ENCODE measurements at places on chromosomes 1 and 21.

GRCh38 chr1:186511761-186512637 lies 51.1 kb upstream of the PDC start:
- DNase-seq = no peak

DNA sequence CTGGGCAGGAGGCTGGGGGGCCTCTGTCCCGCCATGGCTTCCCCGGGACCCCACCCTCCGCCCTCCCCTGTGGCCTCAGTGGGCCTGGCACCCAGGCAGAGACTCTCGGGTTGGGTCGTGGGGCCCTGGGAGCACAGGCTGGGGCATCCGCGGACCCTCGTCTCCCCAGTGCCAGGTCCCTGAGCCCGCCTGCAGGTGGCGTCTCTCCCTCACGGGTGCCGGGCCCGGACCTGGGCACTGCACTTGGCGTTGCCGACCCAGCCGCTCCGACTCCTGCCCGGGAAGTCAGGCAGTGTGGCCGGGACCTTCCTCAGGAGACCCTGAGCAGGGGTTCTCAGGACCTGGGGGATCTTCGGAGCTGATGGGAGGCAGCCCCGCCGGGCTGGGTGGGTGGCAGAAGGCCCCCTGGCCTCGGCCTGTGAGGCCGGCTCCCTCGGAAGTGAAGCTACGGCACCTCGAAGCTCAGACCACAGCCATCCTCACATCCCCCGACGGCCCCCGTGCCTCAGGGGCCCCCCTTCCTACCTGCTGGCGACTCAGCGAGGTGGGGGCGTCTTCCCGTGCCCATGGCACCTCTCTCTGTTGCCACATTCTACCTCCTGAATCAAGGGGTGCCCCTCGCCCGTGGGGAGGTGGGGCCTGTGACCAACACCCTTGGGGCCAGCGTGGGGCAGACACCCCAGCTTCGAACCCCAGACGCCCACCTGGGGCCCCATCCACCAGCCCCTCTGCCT lies 6.4 kb upstream of the C1orf159 start:
- no peak for DNase-seq

DNA sequence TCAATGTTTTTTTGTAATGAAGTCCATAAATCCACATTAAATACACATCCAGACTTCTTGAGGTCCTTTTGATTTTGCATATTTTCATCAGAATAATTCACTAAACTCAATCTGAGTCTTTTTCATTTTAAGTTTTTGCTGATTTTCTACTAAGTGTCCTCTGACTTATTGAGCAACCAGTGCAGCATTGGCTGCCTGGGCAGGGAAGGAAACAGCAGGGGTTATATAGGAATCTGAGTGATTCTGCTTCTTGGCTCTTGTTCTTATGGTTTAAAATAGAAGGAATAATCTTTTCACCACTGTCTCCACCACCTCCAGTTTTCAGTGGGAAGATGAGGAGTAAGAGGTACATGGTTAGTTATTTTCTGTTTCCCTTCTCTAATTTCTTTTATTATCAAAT lies 88.4 kb downstream of the ST6GALNAC5 start:
- DNase-seq = no peak

GRCh38 chr1:40092241-40092640 lies 4.8 kb downstream of the PPT1 start:
- no peak for DNase-seq

DNA sequence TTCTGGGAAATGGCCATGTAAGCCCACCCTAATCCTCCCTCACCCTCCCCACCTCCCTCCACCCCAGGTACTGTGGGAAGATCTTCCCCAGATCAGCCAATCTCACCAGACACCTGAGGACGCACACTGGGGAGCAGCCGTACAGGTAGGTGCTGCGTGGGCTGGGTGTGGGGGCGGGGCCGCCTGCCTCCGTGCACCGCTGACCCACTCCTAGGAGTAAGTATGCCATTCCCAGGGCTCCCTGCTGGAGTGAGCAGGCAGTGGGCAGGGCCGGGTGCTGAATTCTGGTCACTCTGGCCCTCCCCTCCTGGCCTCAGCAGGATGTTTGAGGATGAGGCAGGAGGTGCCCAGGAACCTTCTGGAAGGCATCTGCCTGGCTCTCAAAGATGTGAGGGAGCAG lies 35.9 kb upstream of the ARHGEF16 start:
- DNase-seq = no peak

DNA sequence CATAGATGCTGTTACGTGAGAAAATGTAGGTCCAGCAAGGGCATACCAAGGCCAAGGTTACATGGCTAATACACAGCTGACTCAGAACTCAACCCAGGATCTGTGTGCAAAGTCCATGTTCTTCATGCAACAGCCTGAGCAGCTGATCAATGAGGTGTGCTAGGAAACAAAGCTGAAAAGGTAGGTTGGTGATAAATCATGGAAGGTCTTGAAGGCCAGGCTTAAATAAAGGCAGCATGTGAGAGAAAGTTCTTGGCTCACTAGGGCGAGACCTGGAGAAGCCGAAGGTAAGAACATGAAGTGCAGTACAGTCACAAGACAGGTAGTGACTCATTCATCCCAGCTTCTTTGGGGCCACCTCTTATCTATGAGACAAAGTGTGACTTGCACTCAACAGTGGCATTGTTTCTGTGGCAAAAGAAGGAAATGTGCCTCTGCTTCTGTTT lies 33.4 kb downstream of the TLR5 start:
- DNase-seq = no peak

DNA sequence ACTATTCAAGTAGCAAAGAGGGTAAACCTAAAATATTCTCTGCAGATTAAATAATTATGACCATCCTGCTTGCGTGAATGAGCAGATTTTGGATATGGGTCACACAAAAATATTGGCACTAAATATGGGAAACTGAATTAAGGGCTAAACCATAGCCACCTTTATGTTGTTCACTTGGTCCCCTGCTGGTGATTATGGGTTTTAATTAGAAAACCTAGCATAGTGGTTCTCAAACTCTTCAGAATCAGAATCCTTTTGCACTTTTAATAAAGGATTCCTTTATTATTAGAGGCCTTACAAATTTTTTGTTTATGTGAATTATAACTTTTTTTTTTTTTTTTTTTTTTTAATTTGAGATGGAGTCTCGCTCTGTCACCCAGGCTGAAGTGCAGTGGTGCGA lies 38.5 kb upstream of the ZNHIT6 start:
- no peak for DNase-seq

DNA sequence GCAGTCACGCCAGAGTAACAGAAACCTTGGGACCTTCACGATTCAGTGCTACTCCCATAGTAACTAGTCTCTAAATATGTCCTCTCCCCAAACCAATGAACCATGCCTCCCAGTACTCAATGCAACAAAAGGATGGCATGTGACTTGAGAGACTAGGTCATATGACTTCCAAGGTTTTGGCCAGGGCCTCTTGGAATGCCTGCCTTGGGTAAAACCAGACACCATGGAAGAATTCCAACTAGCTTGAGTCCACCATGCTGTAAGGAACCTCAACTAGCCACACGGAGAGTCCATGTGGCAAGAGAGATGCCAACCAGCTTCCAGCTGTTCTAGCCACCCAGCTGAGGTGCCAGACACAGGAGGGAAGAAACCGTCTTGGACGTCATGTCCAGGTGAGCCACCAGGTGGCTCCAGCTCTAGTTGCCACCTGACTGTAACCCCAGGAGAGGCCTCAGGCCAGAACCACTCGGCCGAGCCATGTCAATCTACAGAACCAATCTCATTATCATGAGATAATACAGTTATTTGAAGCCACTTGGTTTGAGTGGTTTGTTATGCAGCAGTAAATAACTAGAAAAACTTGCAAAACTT lies 115.0 kb downstream of the SYF2 start:
- DNase-seq = no peak

DNA sequence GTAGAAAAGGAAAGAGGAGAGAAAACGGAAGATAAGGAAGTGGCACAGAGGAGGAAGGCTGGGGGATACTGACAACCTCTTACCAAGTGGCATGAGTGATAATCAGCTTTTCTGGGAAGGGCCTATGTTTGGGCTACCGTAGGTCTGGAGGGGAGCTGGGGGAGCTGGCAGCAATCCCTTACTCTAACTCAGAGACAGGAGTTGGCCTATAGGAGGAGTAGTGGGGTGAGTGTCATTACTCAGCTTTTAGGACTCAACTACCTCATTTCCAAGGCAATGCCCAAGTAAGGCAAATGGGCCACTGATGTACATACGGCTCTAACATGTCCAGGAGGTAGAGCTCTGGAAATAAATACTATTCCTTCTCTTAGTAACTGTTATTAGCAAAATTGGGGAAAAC lies 48.7 kb upstream of the DMRTA2 start:
- no peak for DNase-seq

GRCh38 chr1:157562515-157562914 lies 10.2 kb upstream of the FCRL5 start:
- no peak for DNase-seq

DNA sequence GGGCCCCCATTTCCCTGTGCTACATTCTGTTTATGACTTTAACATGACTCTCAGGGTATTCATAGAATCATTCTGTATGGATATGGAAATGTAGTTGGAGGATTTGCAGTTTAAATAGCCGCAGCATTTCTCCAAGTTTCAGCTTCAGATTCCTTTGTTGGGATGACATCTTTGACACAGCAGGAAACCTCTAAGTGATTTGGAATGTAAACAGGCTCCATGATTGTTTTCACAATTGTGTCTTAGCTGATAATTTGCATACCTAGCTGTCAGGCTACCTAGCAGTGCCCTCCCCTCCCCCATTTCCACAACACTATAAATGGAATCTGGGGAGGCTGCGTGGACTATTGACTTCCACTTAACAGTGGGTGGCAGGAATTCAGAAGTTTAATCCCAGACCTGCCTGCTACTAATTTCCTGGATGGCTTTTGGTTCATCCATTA lies 290.2 kb downstream of the HLX start:
- DNase-seq = no peak

- no peak for DNase-seq
These were observed 10.5 kb downstream of the MTX1 start for GRCh38 chr1:155218854-155219591.

- peak; percentile 3 for DNase-seq
These were observed 52.3 kb upstream of the DUSP10 start for GRCh38 chr1:221794079-221794670.

DNA sequence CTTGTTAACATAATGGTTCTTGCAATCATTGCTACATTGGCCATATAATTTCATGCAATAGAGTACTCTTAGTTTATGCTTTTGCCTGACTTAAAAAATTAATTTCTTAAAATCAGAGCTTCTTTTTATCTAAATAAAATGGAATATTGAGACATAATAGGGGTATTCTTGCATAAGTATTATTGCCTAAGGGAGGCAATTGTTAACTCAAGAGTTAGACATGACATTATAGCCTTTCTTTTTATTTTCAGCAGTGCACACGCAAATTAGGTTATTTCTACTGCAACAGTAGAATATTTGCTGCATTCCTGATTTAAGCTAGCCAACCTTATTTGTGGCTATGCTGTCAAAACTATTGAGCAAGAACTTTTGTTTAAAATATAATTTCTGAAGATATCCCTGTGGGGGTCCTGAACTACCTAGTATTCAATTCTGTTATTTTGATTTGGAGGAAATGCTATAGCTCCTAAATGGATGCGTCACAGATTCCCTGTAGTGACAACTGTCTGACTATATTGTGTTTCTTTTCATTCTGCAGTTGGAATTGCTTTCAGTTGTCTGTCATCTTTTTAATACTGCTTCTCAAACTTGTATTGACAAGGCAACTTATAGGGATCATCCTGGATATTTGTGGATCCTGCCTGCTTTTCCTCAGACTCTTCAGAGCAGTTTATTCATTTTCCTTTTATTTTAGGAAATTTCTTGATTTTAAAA lies 211.0 kb downstream of the PATJ start:
- peak; percentile 28 for DNase-seq

DNA sequence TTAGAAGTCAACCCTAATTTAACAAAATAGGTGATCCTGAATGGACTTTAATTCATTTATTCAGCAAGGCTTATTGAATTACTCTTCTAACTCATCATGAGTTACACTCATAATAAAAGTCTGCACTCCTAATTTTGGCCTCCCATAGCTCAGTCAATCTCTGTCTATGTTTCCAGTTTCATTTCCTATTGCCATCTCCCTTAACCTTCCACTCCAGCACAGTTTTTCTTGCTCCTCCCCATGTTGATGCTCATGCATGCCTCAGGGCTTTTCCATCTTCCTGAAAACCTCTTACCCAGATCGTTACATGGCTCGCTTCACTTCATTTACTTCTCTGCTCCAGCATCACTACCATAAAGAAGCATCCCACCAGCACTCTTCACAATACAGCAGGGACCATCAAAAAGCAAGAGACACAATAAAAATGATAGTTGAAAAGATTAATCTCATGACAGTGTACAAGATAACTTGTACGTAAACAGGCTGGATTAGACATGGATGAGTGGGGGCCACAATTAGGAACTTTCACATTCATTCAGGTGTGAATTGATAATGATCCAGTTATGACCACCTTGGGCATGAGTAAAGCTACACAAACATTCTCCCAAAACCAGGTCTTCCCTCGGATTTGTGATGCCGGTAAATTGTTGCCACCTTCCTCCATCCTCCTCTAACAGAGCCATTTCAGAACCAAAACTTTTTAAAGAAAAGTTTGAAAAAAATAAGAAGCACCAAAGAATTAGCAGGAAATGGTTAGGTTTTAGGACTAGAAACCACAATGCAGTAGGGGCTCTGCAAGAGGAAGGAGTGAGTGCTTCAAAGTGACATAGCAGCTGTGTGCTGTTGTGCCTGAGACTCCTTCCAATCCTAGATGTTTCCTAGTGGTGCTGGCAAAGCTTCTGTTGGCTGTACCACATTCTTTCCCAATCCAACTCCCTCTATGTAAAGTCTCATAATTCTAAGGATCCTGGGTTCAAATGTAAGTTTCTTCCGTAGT lies 89.8 kb downstream of the OLFML2B start:
- DNase-seq = no peak

GRCh38 chr1:117757668-117758067 lies 151.8 kb downstream of the TENT5C start:
- peak; percentile 28 for DNase-seq

- no peak for DNase-seq
These were observed 3.3 kb downstream of the TXNIP start for GRCh38 chr1:145992958-145993617.

- DNase-seq = no peak
These were observed 43.6 kb upstream of the ESRRG start for GRCh38 chr1:216766633-216767327.

- no peak for DNase-seq
These were observed 108.1 kb upstream of the BACE2 start for GRCh38 chr21:41059871-41060270.

- no peak for DNase-seq
These were observed 23.2 kb downstream of the TRPM2 start for GRCh38 chr21:44376606-44377005.

- DNase-seq = peak; percentile 73
These were observed 45.2 kb downstream of the LYST start for GRCh38 chr1:235821361-235821981.

GRCh38 chr1:29469457-29469856 lies 233.1 kb downstream of the PTPRU start:
- DNase-seq = no peak

DNA sequence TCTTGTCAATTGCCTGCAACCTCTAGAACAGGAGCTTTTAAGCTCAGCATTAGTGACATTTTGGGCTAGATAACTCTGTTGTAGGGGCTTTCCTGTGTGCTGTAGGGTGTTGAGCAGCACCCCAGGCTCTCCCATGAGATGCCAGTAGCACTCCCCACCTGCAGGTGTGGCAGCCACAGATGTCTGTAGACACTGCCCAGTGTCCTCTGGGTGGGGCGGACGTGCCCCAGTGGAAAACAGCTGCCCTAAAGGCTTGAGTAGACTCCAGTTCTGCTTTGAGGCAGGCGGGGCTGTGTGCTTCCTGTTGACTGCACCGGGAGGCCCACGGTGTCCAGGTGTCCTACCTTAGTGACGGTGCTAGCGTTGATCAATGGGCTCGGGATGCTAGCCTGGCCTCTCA lies 16.9 kb upstream of the PWP2 start:
- no peak for DNase-seq
